ENCODE measurements at places on chromosomes 6 and 20.

DNA sequence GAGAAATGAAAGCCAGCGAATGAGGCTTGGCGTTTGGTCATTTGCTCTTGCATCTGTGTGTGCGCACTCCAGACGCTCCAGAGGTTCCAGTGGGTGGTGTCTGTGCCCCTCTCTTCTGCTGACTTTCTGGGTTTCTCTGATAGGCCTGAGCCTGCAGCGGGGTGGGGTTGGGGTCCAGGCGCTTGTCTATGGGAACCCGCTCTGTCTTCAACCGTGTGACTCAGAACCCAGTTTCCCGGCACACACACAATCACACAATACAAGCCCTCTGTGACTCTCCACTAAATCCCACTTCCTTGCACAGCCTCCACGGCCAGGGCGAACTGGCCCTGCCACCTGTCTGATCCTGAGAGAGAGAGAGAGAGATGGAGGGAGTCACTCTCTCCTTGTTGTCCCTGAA, 24.6 kb downstream of the RBM38 start:
- DNase-seq, result no peak

DNA sequence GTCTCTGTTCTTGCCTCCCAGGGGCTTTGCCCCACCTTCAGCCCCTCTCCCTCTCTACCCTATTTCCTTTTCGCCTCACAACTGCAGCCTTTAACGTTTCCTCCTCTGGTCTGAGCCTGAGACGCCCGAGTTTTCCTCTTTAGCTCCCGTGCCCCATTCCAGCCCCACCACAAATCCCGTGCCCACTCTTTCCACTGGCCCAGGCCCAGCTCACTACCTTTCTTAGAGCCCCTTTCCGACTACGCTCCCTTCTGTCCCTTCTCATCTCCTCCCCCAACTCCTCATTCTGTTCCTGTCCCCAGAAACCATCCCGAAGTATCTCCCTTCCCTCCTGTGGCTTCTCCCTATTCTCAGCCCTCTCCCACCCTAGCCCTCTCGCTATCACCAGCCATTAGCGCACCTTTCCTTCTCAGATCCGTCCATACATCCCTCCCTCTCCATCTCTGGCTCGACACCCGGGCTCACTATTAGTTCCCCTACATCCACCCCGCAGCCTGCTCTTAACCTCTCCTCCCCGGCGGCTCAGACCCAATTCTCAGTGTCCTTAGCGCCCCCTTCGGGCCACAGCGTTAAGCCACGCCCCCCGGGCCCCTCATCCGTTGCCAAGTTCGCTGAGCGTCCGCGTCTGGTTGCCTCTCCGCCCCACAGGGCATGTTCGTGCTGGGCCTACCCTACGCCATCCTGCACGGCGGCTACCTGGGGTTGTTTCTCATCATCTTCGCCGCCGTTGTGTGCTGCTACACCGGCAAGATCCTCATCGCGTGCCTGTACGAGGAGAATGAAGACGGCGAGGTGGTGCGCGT, 2.7 kb downstream of the SLC32A1 start:
- DNase-seq, result no peak

GRCh38 chr20:32982617-32983458, 21.4 kb downstream of the SUN5 start:
- no peak for DNase-seq

DNA sequence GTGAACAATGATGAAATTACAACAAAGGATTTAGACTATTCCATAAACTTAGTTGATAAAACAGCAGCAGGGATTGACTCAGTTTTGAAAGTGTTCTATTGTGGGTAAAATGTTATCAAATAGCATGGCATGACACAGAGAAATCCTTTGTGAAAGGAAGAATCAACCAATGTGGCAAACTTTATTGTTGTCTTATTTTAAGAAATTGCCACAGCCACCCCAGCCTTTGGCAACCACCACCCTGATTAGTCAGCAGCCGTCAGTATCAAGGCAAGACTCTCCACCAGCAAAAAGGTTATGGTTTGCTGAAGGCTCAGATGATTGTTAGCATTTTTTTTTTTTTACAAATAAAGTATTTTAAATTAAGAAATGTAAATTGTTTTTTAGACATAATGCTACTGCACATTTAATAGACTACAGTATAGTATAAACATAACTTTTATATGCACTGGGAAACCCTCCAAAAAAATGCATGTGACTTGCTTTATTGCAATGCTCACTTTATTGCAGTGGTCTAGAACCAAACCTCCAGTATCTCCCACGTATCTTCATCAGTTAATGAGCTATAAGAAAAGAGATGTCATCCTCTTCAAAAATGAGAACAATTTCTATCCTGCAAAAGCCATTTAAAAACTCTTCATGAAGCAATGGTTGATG, 162.7 kb downstream of the SOBP start:
- DNase-seq, result no peak

GRCh38 chr20:1775117-1775516, 117.5 kb upstream of the SIRPG start:
- no peak for DNase-seq

DNA sequence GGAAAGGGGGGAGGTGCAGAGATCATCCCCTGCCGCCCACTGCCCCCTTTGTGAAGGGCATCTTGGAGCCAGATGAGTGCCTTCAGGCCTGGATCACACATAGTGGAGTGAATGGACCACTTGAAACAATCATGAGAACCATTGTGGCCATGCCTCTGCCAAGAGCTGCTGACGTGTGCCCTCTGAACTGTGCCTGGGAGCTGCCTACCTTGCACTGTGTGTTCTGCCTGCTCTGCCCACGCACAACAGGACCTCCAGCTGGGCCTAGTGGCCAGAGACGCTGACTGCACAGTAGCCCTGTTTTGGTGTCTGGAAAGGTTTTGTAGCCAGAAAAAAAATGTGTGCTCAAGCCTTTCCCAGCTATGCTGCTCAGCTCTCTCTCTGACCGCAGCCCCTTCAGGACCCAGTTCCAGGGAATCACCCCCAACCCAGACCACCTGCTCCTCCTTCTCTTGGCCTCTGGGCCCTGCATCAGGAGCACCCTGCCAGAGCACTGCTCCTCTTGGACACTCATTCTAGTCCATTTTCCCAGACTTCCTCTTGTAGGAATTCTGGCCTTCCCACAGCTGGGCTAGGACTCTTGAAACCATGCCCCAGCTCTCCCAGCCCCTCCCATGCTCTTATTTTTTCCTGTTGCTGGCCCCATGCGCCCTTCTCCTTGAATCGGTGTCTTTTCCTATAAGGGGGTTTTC, 1.6 kb upstream of the ADIG start:
- no peak for DNase-seq

GRCh38 chr6:170166511-170167122, 124.3 kb downstream of the DLL1 start:
- DNase-seq, result no peak

- no peak for DNase-seq
Measured at GRCh38 chr20:13684566-13685222, 46.0 kb upstream of the TASP1 start.

DNA sequence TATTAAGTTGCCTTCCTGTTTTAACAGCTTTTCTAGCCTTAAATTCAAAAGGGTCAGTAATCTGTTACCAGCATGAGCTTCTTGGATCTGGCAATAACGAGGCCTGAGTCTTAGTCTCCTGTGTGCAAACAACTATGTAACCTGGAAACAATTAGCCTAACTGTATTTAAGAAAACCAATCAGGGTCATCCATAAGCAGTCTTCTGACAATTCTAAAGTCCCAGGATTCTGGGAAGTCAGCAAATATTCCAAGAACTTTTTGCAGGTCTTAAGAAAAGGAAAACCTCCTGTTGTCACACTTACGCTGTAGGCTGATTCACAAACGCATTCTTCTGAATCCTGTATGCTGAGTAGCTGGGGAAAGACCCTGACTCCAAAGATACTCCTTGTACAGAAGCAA, 90.4 kb downstream of the COL12A1 start:
- DNase-seq, result no peak

- DNase-seq, result no peak
Measured at GRCh38 chr20:32672394-32672981, 1.3 kb downstream of the C20orf203 start.

- no peak for DNase-seq
Measured at GRCh38 chr20:60787276-60787675, 464.8 kb upstream of the CDH4 start.

DNA sequence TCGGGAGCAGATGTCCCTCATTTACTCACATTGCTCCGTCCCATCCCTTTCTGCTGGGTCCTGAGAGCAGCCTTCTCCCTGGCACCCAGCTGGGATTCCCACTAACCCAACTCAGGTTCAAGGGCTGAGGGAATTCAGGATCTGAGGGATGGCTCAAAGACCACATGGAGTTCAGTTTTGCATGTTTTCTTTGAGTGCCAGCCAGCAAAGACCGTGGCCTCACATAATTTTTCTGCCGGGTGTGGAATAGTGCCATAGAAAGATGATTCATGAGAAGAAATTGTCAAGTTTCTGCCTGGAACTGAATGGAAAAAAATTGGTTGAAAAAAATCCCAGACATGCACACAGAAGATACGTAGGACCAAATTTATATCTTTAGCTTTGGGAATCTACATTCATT, 168.6 kb downstream of the CD83 start:
- DNase-seq, result peak; percentile 61

GRCh38 chr6:7628479-7628878, 38.5 kb downstream of the SNRNP48 start:
- DNase-seq, result no peak

DNA sequence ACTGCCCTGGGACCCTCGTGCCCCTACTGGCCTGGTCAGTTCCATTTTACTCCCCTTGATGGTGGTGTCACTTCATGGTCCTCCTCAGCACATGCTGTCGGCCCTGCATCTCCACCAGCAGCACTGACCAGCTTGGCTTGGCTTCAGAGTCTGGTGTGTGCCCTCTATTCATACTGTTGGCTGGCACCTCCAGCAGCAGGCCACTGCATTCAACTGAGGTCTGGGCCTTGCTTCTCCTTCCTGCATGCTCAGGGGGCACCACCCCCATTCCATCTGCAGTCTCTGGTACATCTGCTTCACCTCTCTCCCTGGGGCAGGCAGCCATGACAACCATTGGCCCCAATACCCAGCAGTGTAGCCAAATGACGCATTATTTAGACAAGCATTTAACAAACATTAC, 155.9 kb downstream of the SLC24A3 start:
- DNase-seq, result no peak

GRCh38 chr20:53699906-53700305, 106.3 kb upstream of the ZNF217 start:
- no peak for DNase-seq

DNA sequence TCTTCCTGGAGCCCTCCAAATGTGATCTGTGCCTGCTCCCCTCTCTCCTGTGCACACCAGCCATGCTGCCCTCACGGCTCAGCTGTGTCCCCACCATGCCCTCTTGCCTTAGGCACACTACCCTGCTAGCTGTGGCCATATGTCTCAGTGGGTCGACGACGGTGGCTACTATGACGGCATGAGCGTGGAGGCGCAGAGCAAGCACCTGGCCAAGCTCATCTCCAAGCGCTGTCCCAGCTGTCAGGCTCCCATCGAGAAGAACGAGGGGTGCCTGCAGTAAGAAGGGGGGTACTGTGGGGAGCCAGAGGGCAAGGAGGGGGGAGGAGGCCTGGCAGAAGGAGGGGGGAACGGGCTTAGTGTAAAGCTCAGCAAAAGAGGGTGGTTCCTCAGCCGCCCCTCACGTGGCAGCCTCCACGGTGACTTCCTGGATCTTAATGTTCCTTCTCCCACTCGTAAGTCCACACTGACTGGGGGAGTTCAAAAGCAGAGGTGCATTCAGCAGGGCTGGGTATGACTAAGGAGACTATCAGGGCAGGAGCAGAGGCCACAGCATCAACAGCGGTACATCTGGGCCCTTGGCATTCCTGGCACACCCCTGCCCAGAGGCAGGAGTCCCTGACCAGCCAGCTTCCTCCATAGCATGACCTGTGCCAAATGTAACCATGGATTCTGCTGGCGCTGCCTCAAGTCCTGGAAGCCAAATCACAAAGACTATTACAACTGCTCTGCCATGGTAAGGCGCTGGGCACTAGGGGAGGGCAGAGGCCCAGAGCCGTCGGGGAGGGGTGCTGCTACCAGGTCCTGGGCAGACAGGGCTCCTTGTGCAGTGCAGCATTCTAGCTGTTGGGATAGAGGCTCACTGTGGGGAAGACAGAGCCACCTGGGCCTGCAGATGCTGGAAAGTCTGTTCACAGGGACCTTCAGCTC, 8.0 kb downstream of the DNPH1 start:
- no peak for DNase-seq

GRCh38 chr6:33136310-33136900, 55.9 kb downstream of the COL11A2 start:
- DNase-seq, result no peak

DNA sequence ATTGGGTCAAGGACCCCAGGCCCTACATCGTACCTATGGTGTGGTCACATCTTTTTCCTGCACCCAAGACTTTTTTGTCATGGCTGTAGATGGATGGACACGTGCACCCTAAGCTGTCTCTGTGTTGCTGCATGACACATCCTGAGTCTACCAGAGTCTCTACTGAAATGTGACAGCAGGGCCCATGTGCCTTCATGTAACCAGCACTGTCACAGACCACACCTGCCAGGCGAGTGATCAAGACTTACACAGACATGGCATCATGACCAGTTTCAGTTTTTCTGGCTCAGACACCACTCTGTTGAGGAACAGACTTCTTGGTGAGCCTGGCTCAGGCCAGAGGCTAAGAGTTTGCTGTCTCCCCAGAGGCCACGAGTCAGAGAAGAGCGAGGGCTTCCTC, 7.6 kb downstream of the PRND start:
- no peak for DNase-seq

DNA sequence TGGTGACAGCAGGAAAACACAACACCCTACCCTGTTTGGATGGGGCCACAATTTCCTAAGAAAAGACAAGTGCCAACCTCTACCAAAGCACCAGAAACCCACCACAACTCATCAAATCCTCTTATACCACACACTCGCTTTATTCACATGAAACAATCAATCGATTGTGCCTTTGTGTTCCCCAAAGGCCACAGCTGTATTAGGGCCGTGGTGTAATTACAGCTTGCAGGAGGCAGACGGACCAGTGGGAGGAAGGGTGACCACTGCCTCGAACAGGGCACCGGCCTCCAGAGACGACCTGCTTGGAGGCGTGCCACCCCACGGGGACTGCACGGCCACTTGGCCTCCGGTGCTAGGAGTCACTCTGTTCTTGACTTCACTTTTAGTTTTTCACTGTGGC, 264.1 kb downstream of the FOXC1 start:
- no peak for DNase-seq

DNA sequence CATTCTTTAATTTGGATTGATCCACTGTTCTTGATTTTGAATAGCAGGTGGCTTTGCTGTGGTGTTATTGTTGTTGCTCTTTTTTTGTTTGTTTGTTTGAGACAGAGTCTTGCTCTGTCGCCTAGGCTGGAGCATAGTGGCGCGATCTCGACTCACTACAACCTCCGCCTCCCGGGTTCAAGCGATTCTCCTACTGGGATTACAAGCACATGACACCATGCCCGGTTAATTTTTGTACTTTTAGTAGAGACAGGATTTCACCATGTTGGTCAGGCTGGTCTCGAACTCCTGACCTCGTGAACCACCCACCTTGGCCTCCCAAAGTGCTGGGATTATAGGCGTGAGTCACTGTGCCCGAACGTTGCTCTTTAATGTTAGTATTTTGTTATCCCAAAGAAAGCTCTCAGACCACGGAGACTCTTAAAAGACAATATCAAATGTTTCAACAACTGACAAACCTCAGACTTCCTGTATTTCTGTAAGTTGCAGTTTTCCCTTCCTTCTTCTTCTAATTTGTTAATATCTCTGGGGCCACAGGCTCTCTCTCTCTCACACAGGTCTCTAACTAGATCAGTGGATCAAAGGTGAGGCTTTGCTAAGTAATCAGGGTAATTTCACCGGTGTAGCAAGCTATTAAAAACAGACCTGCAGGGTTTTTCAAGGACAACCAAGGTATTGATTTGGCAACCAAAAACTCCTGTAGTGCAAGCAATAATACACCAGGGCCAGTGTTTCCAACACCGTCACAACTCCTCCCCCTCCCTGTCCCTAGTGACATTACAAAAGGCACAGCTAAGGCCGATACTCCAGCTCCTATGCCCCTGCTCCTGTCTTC, 48.8 kb upstream of the ZNF217 start:
- no peak for DNase-seq
